Stimulated activated CD8-positive, alpha-beta memory T cell treated with anti-CD3 and anti-CD28 coated beads, Interleukin-15, amount 100 ng/mL, for 4 hours (primary cell): ENCODE measurements at places on chromosomes 6 and 20.

DNA sequence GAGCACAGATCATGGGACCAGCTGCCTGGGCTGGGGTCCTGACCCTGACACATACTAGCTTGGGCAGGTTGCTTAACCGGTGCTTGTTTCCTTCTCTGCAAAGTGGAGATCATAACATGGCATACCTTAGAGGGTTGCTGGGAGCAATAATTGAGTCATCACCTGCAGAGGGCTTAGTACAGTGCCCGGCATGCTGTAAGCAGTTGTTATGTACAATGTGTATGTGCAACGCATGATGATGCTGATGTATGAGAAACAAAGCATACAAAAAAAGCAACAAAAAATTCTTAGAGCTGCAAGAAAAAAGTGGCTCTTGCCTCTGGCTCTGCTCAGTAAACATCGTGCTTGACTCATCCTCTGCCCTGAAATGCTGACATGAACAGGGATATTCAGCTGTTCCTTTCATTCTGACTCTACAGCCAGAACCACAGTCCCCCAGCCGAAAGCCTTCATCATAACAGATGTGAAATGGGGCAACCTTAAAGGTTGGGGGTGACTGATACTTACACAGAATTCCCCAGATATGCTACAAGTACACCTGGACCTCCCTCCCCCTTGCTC lies 91.7 kb downstream of the CLIC5 start:
- no peak for DNase-seq

- DNase-seq, result no peak
Measured at GRCh38 chr6:136274062-136274461, 15.6 kb downstream of the BCLAF1 start.

DNA sequence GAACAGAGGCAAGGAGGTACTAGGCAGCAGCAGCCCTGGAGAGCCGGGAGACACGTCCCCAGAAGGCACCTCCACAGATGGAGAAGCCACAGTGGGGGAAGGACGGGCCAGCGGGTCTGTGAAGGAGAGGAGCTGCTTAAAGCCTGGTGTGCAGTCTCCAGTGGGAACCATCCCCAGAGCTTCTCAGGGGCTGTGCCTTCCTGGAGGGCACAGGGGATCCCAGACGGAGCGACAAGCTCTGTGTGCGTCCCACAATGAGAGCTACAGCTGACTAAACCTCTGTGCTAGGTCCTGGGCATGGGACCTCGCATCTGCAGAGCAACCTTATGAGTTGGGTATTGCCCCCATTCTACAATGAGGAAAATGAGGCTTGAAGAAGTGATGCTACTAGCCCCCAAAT lies 50.7 kb downstream of the EZR start:
- DNase-seq, result no peak

- no peak for DNase-seq
Measured at GRCh38 chr6:32991972-32992371, 17.4 kb downstream of the HLA-DOA start.

DNA sequence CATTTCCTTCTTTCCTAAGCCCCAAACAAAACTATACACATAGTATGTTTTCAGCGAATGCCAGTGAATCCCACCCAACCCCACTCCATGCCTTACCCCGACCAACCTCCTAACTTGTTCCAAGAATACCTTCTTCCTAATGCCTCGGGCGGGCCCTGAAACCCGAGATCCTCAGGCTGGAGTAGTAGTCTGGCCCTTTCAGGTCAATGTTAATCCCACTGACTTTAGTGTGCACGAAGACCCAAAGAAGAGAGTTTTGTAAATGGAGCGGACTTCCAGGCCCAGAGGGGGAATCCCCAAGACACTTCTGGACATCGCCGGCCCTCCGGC lies 394 bp downstream of the YIPF3 start:
- DNase-seq, result no peak

GRCh38 chr20:44208770-44209169 lies 1.8 kb downstream of the OSER1 start:
- DNase-seq, result no peak

- DNase-seq, result no peak
Measured at GRCh38 chr6:143647191-143647590, 30.6 kb upstream of the PHACTR2 start.

GRCh38 chr6:145845557-145845956 lies 31.0 kb upstream of the FBXO30 start:
- DNase-seq, result no peak
